Kidney glomerular epithelial cell (primary cell): ENCODE measurements at places on chromosomes 4 and X.

- DNase-seq, result no peak
Observed at GRCh38 chr4:10662937-10663336, 21.6 kb downstream of the CLNK start.

GRCh38 chr4:93018806-93019205 lies 715.0 kb downstream of the GRID2 start:
- no peak for DNase-seq

- DNase-seq, result no peak
Observed at GRCh38 chr4:110201502-110201901, 3.1 kb upstream of the ELOVL6 start.

GRCh38 chrX:146604196-146604595 lies 205.4 kb upstream of the CXorf51B start:
- DNase-seq, result no peak

DNA sequence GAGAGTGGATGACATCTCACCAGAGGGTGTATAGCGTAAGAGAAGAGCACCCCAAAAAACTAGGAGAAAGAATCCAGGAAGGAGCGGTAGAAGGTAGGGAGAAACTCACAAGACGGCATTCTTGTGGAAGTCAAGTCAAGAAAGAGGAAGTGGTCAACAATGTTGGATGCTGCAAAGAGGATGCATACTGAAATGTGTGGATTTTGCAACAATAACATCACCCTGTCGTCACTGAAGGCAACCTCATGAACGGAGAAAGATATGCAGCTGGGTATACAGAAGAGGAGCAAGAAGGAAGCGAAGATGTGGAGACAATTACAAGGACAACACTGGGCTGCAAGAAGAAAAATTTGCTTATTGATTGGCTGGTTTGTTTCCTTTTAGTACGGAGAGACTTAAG lies 11.4 kb upstream of the TAPT1 start:
- DNase-seq, result no peak

GRCh38 chrX:50812995-50813842 lies 775 bp downstream of the SHROOM4 start:
- peak; percentile 30 for DNase-seq

DNA sequence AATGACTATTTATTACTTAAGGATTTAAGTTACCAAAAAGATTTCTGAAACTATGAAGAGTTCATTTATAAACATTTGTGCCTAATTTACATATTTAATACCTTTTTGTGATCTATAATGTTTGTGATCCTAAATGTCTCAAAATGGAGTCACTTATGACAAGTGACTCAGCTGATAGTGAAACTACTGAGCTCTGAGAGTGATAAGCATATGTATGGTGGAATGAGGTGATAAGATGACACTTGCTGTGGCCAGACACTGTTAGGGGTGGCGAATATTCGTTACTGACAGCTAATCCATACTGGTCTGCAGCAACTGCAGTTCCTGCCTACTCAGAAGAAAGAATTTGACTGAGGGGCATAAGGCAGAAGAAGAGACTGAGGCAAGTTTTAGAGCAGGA lies 5.5 kb upstream of the NXF3 start:
- no peak for DNase-seq

DNA sequence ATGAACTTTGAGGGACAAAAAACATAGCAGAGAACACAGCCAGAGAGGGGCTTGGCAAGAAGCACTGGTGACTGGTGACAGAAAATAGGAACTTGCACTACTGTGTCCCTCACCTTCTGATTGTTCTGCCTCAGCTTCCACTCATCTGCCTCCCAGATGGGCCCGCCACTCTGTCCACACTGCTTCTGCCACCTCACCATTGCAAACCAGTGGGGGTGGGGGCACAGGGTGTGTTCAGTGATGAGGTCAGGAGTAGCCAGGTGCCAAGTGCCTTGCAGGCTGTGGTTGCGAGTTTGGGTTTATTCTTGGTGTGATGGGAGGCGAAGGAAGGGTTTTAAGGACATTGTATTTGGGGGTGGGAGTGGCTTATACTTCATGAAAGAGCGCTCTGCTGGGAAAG lies 9.1 kb upstream of the UBA1 start:
- no peak for DNase-seq

DNA sequence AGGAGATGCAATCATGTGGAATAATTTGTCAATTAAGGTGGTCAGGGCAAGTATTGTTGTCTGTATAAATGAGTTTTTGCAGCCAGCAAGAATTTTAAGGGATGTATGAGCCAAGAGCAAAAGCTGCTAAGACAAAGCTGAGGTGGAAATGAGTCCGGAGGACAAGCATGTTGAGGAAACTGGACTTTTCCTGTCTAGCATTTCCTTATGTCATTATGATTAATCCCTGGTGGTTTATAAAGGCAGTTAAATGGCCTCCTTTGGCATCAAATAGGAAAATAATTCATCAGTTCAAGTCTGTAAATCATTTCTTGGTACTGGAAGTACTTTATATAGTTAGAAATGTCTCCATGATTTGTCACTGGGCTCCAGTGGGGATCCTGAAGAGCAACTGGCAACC lies 61.6 kb upstream of the TEX13A start:
- DNase-seq, result no peak

- DNase-seq, result no peak
Observed at GRCh38 chr4:124325690-124326089, 386.8 kb downstream of the ANKRD50 start.

- DNase-seq, result no peak
Observed at GRCh38 chrX:112025753-112026152, 56.8 kb downstream of the TRPC5 start.

DNA sequence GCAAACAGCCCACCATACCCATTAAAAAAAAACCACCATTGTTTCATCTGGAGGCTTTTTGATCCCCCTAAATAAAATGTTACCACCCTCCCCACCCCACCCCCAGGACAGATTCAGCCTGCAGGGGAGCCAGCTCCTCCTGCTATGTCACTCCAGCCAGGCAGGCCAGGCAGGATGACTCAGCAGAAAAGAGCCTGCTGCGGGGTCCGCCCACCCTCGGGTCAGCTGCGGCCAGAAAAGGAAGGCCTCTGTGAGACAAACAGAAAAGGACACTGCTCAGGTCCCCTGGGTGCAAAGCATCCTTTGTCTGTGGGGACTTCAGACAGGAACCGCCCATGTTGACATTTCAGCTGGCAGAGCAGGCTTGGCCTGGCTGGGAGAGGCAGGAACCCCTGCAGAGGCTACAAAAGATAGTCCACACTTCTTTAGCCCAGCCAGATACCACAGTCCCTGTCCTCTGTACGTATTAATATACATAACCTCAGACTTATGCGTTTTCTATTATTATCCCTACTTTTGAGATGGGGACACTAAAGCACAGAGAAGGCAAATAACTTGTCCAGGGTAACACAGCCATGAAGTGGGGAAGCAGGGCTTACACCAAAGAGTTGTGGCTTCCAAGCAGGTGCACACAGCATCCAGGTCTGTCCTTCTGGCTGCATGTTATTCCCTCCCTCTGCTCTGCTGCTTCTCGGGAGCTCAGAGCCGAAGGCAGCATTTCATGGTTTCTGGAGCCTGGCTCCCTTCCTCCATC lies 147.7 kb downstream of the CPEB2 start:
- peak; percentile 44 for DNase-seq

DNA sequence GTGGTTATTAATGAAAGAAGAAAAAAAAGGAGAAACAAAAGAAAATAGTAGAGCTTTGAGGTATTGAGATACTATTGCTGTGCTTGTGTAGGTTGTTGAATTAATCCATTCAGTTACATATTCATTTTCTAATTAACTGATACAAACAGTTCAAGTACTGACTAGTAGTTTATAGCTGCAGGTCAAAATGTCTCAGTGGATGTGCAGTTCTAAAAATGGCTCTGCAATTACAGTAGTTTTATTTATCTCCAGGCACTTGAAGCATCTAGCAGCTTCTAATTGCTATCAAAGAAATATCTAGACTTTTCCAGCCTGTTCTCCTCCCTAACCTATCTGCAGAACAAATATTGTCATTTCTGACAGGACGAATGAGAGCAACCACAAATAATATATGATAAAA lies 1887.7 kb upstream of the PCDH7 start:
- no peak for DNase-seq

- no peak for DNase-seq
Observed at GRCh38 chr4:128289523-128290158, 2.0 kb upstream of the PGRMC2 start.

- DNase-seq, result no peak
Observed at GRCh38 chrX:71367396-71367795, 1.2 kb downstream of the TAF1 start.

DNA sequence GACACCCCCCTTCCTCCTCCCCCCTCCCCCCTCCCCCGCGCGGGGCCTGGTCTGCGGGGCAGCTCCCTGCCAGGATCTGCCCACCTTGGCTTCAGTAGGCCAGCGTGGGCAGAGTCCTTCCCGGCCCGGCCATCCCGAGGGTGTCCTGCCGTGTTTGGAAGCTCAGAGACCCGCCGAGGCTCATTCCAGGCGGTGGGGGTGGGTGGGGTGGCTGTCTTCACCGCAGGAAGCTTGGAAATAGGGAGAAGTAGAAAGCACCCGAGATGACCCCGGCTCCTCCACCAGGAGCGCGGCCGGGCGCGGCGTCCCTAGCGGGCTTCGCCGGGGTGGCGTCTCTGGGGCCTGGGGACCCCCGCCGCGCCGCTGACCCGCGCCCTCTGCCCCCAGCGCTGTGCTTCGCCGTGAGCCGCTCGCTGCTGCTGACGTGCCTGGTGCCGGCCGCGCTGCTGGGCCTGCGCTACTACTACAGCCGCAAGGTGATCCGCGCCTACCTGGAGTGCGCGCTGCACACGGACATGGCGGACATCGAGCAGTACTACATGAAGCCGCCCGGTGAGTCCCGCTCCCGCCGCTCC lies 1.6 kb downstream of the NAT8L start:
- DNase-seq, result no peak

GRCh38 chr4:182245541-182246215 lies 2.5 kb downstream of the TENM3 start:
- DNase-seq, result no peak

DNA sequence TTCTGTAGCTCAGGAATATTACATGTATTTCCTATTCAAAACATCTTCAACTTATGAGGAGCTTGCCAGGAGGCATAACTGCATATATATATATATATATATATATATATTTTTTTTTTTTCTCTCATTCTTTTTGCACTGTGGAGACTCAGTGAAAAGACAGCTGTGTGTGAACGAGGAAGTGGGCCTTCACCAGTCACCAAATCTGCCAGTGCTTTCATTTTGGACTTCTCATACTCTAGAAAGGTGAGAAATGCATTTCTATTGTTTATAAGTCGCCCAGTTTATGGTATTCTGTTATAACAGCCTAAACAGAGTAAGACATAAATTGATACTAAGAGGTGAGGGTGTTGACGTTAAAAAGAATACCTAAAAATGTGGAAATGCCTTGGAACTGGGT lies 710.6 kb downstream of the TRAM1L1 start:
- no peak for DNase-seq

DNA sequence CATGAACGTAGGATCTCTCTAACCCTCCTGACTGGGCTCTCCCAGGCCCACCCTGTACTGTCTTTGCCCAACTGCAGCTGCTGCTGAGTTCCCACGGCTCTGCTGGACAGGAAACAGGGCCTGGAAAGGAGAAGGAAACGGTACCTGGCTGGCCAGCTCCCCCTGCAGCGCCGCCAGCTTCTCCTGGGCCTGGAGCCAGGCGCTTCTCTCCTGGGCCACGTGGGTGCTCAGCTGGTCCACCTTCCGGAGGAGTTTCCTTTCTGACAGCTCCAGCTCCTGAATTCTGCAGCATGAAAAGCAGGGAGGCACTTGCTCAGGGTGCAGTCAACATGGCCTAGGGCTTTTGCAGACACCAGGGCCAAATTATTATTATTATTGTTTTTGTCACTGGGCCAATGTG lies 6.5 kb downstream of the C4orf50 start:
- no peak for DNase-seq

DNA sequence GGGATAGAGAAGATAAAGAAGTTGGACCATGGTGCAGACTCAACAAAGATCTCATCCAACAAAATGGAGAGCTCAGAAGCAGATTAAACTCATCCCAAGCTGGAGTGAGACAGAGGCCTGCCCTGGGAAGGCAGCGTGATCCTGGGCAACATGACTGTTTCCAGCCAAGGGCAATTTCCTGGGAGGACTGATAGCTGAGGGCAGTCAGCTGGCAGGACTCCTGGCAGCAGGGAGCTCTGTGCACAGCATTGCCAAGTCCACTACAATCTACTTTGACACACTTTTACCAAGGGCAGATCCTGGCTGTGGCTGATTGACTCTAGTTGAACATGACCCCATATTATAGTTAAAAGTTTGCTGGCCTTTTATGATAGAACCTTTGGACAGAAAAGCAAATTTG lies 357.3 kb upstream of the RASGEF1B start:
- no peak for DNase-seq

DNA sequence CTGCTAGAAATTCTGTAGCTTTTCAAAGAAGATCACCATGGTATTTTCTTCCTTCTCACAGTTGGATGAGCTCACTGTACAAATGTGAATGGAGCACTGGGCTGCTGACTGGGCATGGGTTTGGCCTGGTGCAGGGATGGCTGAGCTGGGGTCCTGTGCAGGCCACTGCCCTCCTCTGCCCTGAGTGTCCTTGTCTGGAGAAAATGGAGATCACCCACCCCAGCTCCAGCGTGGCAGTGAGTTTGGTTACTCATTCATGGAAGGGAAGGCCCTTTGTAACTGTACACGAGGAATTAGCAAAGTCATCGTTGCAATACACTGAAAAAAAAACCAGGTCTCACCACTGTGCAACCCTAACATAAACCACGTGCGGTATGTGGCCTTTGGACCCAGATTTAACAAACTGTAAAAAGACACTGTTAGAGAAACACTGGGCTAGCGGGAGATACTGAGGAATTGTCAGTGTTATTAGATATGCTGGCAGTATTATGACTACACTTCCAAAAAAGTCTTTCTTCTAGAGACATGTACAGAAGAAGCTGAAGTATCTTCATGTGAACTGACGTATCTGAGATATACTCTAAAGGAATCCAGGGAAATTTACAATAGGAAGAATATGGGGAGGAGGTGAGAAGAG lies 16.1 kb upstream of the TBC1D14 start:
- peak; percentile 83 for DNase-seq

DNA sequence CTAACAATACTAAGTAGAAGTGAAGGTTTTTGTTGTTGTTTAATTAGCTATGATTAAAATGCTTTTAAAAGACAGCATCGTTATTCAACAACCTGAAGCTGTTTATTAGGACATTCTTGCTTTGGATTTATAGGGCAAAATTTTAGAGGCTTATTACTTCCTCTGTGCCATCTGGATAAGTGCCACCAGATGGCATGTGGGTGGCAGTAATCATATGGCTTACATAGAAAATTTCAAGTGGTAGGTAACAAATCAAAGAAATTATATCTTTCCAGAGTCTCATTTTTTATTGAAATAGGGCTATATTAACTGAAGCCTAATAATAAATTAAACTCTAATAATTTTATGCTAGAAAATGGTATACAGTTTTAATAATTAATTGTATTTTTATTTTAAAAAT lies 83.3 kb upstream of the HTR2C start:
- no peak for DNase-seq
